Lung microvascular endothelial cell (primary cell): ENCODE measurements at places on chromosomes 13 and 19. TPM values are rescaled to one million over a fixed set of nuclear protein-coding genes. Genes with fewer than 3 reads are reported as not detected.

The CYP4F2 gene
- 0.22 TPM in 1 of 2 replicates, not detected in the other for total RNA-seq

The YJEFN3 gene
- total RNA-seq: under 0.01 and 0.20 TPM in 2 replicates

The ZNF418 gene
- total RNA-seq: 1.7 and 6.2 TPM in 2 replicates

The TMEM190 gene
- total RNA-seq: not detected in 2 replicates

The TMIGD2 gene
- not detected in 2 replicates for total RNA-seq

The LHFPL6 gene
- 26.4 and 72.6 TPM in 2 replicates for total RNA-seq

The ABCA7 gene
- 3.1 and 3.4 TPM in 2 replicates for total RNA-seq

The WDR62 gene
- total RNA-seq: 1.2 and 2.0 TPM in 2 replicates

The OLFM2 gene
- 0.65 and 0.79 TPM in 2 replicates for total RNA-seq

The ZNF132 gene
- total RNA-seq: 4.1 and 6.9 TPM in 2 replicates

The FUT2 gene
- not detected in 2 replicates for total RNA-seq

The ZNF90 gene
- total RNA-seq: 0.60 and 0.65 TPM in 2 replicates

The ZNF415 gene
- total RNA-seq: 1.3 and 2.0 TPM in 2 replicates

The KLK4 gene
- not detected in 2 replicates for total RNA-seq

The TUBA3C gene
- not detected in 2 replicates for total RNA-seq

DNA sequence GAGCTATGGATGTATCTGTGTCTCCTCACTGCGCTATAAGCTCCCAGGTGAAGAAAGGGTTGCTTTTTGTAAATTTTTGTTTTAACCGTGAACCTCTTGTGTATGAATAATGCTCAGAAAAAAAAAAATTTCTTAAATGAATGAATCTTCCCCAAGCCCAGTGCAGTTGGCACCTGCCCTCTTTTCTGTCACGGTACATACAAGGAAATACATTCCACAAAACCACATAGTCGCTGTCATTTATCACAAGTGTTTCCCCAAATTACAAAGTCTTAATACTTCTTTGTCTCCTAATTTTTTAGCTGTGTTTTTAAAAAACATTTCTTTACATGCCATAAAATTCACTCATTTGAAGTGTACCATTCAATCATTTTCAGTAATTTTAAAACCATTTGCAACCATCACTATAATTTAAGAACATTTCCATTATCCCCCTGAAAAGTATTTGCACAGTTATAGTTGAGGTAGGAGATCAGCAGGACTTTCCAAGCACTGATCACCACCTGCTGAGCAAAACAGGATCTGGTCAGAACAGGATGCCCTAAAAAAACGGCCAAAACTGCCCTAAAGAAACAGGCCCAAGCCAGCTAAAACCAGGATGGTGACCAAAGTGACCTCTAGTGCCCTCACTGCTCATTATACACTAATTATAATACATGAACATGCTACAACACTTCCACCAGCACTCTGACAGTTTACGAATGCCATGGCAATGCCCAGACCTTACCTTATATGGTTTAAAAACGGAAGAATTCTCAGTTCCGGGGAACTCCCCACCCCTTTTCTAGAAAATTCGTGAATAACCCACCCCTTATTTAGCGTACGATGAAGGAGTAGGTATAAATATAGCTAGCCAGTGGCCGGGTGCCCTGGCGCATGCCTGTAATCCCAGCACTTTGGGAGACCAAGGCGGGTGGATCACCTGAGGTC lies 1.3 kb upstream of the TEX30 start:
- no peak for DNase-seq

GRCh38 chr13:34346626-34347025 lies 528.7 kb downstream of the RFC3 start:
- no peak for DNase-seq

DNA sequence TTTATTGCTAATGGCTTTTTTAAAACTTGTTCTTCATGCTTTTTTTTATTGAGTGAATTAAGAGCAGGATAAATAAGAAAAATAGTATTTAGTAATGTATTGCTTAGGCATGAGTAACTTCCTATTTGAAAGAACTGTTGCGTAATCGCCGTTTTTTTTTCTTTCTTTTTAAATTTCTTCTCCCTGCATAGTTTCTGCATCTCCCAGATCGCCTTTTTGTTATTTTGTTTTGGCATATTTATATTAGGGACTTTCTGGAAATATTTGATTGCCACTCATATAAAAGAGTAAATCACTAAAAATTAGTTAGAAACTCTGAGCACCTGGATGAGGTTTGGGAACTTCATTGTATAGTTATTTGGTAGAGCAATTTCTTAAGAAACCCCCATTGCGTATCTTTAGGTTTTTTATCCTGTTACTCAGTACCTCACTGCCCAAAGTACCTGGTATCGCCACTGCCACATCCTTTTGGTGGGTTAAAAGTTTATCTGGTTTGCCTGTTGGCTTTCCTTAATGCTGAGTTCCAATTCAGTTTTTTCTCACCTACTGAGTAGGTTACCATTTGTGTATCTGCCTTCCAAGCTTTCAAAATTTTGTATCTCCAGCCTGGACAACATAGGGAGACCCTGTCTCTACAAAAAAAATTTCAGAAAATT lies 36.2 kb upstream of the LPAR6 start:
- peak; percentile 51 for DNase-seq

DNA sequence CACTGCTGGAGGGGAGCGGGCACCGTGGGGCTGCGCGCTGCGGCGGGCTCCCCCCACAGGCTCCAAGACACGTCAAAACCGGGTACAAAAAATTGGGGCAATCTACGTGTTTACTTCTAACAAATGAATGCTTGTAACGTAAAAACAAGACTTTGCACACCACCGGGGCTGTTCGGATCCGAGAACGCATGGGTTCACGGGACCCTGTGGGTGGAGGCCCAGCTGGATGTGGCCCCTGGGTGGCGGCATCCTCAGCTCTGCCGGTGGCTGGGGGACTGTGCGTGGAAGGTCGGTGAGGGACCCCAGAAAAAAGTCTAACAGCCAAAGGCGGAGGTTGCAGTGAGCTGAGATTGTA lies 10.3 kb upstream of the SLC7A10 start:
- DNase-seq: no peak

- DNase-seq: no peak
Observed at GRCh38 chr19:30877661-30878113, 471.5 kb downstream of the TSHZ3 start.

GRCh38 chr19:29832801-29833200 lies 21.0 kb downstream of the CCNE1 start:
- DNase-seq: no peak

DNA sequence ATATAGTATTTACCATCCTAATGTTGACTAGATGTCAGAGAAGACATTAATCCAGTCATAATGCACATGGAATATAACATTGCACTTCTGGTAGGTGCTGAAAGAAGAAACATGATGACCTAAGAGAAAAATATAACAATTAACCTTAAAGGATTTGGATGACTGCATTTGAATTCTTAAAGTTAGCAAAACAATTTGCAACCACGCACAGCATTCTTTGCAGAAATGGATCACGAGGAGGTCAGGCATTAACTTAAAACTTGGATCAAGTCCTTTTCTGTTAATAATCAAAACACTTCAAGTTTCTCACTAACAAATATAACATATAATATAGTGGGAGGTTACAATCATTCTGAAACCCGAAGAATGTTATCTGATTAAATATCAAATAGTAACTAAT lies 525.0 kb upstream of the SLITRK6 start:
- DNase-seq: no peak

- DNase-seq: peak; percentile 60
Observed at GRCh38 chr13:20174656-20175405, 14.0 kb upstream of the GJA3 start.

- no peak for DNase-seq
Observed at GRCh38 chr13:102169471-102170015, 232.3 kb downstream of the FGF14 start.

- DNase-seq: no peak
Observed at GRCh38 chr13:97786510-97786909, 167.0 kb upstream of the IPO5 start.

GRCh38 chr13:20826843-20827560 lies 53.2 kb upstream of the EEF1AKMT1 start:
- no peak for DNase-seq

GRCh38 chr13:43698009-43698408 lies 88.8 kb downstream of the ENOX1 start:
- DNase-seq: no peak

GRCh38 chr13:23987331-23987894 lies 90.1 kb upstream of the C1QTNF9B start:
- no peak for DNase-seq

DNA sequence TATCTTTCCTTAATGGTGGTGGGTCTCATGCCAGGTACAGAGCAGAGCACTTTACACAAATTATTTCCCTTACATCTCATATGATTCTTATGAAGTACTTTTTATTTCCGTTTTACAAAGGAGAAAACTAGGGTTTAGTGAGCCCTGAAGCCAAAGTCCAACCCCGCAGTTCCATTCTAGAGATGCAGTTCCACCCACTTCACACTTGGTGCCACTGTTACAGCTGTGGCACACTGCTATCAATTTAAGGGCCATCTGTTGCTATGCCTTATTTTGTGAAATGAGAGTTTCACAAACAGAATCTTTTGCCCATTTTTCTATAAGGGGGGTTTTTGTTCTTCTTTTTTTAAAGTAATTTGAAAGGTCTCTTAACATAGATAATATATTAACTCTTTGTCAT lies 12.9 kb downstream of the MIPEP start:
- peak; percentile 34 for DNase-seq

GRCh38 chr19:55712804-55713631 lies 25.2 kb downstream of the NLRP9 start:
- no peak for DNase-seq

DNA sequence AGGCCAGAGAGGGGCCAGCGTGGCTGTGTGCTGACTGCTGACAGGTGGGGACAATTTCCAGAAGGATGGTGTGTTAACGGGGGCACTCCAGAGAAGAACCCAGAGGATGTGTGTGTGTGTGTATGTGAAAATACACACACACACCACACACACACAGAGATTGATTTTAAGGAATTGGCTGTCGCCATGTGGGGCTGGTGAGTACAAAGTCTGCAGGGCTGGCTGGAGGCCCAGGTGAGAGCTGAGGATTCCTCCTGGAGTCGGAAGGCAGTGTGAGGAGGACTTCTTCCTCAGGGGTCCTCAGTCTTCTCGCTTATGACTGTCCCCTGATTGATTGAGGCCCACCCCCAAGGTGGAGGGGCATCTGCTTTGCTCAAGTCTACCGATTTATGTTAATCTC lies 7.6 kb upstream of the GJB6 start:
- no peak for DNase-seq

- no peak for DNase-seq
Observed at GRCh38 chr13:89857502-89857901, 1490.0 kb upstream of the MIR17HG start.

- DNase-seq: peak; percentile 26
Observed at GRCh38 chr19:13689085-13689484, 75.2 kb upstream of the MRI1 start.

DNA sequence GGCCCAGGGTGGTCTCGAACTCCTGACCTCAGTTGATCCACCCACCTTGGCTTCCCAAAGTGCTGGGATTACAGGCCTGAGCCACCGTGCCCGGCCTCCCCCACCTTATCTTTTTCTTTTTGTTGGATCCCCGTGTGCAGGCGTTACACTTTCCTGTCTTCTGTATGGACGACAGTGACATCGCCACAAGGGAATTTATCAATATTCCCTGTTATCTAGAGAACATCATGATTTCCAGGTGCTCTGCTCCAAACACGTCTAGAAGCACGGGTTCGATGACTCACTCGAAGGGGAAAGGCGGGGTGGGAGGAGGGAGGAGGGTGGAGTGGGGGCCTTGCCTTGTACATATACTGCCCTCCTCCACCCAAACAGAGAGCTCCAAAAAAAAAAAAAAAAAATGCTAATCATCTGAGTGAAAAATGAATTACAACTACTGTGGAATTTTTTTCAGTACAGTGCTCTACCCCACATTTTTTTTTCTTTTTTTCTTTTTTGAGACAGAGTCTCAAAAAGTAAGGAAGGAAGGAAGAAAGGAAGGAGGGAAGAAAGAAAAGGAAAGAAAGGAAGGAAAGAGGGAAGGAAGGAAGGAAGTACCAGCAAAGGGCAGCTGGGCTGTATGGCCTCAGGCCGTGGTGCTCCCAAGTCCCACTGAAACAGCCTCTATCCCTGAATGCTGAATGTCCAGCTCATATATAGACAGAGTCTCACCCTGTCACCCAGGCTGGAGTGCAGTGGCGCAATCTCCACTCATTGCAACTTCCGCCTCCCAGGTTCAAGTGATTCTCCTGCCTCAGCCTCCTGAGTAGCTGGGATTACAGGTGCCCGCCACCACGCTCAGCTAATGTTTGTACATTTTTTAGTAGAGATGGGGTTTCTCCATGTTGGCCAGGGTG lies 36.8 kb downstream of the INSR start:
- DNase-seq: peak; percentile 34

DNA sequence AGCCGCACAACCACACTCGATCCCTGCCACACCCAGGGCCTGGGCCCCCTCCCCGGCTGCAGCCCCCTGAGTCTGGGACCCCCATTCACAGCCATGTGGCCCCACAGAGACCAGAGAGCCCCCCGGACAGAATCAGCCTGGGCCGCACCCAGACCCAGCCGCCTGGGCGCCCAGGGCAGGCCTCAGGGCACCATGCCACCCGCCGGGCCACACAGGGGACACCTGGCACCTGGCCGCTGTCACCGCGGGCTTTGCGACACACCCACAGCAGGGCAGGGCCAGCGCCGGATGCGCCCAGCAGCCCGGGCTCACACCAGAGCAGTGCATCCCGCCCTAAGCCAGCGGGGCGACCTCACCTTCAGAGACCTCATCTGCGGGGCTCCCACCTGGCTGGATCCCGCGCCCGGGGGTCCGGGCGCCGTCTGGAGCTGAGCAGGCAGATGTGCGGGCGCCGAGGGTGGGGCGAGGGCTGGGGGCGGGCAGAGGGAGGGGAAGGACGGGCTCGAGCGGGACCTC lies 443 bp downstream of the TBXA2R start:
- no peak for DNase-seq

DNA sequence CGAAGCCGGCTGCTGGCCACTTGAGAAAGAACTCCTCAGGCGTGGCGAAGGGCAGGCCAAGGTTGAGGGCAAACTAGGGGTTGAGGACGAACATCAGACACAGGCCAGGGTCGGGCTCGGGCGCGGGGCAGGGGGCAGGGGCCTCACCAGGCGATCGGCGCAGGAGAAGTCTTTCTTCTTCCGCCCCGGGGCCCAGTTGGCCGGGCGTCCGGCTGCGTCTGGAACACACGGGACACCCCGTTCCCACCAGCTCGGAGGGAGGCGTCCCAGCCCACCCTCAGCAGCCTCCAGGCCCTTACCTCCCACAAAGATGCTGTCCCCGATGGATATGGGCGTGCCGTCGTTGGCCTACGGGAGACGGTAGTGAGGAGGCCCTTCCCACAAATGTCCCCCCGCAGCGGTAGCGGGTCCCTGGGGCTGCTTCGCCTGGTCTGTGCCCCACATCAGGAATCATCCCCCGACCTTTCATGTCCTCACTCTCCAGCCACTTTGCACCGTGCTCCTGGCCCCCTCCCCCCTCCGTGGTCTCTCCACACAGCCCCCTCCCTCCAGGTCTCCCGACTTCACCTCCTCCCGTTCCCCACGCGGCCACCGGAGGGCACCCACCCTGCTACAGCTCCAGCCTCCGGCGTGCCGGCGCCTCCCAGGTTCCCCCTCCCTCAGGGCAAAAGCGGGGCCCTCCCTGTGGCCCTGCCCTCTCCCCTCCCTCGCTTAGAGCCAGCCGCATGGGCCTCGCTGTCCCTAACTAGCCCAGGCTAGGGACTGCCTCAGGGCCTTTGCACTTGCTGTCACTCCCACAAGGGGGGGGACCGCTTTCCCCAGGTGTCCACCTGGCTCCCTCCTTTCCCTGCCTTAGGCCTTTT lies 4.8 kb downstream of the PNKP start:
- peak; percentile 42 for DNase-seq
